ENCODE measurements at places on chromosomes 5 and 9.

DNA sequence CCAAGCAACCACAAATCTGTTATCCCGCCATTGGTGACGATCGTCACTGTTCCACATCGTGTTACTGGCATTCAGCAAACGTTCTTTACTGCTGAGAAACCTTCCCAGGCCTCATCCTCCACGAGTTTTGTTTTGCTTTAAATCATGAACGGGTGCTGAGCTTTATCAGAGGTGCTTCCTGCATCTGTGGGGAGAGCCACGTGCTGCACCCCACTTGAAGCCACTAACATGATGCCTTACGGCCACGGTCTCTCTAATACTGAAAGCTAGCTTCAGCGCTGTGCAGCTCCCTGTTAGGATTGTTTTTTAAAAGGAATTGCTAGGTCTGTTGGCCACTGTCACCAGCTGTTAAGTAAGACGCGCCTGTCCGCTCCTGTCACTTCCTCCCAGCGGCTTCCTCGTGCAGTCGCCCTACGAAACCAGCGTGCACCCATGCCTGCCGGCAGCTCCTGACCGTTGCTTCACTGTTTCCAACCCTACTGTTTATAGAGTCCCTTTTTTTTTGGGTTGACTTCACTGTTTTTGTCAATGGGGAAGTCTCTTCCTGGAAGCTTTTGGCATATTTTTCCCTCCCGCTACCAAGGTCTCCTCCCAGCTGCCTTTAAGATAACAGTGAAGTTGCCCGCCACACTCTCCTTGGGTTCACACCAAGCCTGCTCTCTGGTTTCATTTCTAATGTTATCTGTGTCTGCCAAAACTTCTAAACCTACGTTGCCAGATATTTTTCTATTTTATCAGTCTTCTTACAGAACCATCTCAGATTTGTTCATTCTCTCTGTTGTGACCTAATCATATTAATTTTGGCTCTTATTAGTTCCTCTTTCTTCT, 20.3 kb downstream of the LPCAT1 start:
- no peak for DNase-seq

DNA sequence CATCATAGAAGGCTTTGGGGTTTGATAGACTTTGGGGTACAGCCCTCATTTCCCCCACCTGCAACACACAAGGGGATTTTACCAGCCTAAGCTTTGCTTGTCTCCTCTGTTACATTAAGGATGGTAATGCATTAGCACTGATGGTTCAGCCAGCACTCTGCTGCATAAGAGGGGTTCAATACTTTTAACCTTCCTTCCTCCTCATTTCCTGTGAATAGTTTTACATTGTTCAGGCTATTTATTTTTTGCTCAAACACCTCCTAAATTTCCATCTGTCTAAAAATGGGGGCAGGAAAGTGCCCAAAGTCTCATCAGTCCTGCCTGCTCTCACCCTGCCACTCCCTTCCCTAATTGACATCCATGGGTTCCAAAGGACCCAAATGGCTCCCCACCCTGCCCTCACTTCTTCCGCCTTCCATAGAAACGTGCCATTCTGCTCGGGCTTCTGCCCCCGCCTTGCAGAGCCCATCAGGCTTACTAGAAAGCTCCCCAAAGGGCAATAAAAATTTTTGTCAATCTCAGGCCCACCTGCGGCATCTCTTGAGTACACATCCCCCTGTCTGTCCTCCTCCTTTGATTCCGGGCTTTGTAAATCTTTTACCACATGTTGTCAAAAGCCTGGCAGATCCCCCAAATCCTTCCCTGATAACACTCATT, 239.5 kb upstream of the SLC24A2 start:
- DNase-seq, result no peak

- DNase-seq, result no peak
Measured at GRCh38 chr9:37464426-37465248, 613 bp downstream of the ZBTB5 start.

DNA sequence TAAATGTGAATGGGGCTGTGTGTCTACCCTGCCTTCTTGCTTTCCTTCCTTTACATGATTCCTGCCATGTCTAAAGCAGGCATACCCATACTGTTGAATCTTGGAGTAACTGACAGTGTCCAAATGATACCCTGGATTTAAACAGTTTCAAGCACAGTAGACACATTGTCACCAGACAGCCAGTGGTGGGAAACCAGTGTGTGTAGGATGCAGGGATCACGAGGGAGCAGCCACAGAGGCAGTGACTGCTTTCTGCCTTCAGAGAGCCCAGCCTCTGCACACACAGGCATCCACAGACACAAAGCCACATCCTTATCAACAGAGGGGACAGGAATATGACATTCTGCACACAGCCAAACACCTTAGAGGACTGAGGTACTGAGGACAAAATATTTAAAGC, 184.2 kb upstream of the TBCA start:
- no peak for DNase-seq

- no peak for DNase-seq
Measured at GRCh38 chr5:15737036-15737821, 237.2 kb downstream of the FBXL7 start.

GRCh38 chr9:113150670-113151611, at the start of gene SLC31A2:
Gene SLC31A2 (plus strand): TSS chr9:113151007. CDS start chr9:113151075, 68 bp downstream.
- DNase-seq, result peak; percentile 8

DNA sequence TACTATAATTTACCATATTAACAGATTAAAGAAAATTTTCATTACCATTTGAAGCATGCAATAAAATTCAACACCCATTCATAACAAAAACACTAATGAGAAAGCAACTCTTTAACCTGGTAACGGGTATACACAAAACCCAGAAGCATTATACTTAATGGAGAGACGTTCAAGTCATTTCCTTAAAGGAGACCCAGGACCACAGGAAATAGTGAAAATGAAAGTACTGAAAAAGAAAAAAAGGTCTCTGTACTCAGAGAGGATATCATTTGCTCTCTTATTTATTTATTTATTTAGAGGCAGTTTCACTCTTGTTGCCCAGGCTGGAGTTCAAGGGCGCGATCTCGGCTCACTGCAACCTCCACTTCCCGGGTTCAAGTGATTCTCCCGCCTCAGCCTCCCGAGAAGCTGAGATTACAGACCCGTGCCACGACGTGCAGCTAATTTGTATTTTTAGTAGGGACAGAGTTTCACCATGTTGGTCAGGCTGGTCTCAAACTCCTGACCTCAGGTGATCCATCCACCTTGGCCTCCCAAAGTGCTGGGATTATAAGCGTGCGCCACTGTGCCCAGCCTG, 61.6 kb downstream of the SETX start:
- DNase-seq, result no peak

GRCh38 chr9:69363191-69363590, 38.2 kb downstream of the ENTREP1 start:
- DNase-seq, result no peak

DNA sequence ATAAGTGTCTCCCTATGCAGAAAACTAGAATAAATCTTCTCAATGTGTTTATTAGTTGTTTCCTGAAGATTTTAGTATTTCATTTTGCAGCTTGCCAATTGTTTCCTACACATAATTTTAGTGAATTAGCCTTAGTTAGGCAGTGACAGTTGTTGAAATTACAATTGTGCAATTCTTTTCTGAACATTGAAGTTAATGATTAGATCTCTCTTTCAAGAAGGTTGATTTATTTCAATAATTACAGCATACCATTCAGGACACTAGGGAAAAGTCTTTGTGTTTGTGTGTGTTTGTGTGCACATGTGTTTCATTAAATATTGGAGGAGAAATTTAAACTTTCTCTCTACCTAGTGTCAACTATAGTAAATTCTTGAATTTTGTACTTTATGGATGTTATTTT, 199.6 kb upstream of the MPDZ start:
- no peak for DNase-seq

GRCh38 chr9:113536483-113537228, 73.1 kb downstream of the RGS3 start:
- no peak for DNase-seq

DNA sequence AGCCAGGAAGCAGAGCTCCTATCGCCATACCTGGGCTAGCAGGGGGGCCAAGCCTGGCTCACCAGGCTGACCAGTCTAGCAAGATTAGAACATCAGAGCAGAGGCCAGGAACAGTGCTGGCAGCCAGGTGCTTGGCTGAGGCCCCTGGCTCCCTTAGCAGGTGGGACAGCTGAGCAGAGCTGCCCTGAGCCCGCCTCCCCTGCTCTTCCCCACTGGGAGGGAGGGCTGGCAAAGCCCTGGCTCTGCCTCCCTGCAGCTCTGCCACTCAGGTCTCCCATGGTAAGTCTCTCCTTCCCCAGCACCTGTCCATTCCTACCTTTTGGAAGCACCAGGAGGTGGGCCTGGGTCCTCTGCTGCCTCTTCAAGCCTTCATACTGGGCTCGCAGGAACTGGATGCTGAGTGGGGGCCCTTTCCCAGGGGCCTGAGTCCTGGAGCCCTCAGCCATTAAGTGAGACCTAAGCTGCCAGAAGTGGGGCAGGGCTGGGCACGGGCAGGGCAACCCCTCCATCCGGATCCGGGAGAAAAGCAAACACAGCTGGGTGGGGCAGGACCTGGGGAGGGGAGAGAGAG, 803 bp downstream of the C9orf152 start:
- DNase-seq, result no peak
